ENCODE measurements at places on chromosomes 1 and 21.

- DNase-seq: no peak
These were observed 166.2 kb upstream of the NFIA start for GRCh38 chr1:60916199-60916598.

DNA sequence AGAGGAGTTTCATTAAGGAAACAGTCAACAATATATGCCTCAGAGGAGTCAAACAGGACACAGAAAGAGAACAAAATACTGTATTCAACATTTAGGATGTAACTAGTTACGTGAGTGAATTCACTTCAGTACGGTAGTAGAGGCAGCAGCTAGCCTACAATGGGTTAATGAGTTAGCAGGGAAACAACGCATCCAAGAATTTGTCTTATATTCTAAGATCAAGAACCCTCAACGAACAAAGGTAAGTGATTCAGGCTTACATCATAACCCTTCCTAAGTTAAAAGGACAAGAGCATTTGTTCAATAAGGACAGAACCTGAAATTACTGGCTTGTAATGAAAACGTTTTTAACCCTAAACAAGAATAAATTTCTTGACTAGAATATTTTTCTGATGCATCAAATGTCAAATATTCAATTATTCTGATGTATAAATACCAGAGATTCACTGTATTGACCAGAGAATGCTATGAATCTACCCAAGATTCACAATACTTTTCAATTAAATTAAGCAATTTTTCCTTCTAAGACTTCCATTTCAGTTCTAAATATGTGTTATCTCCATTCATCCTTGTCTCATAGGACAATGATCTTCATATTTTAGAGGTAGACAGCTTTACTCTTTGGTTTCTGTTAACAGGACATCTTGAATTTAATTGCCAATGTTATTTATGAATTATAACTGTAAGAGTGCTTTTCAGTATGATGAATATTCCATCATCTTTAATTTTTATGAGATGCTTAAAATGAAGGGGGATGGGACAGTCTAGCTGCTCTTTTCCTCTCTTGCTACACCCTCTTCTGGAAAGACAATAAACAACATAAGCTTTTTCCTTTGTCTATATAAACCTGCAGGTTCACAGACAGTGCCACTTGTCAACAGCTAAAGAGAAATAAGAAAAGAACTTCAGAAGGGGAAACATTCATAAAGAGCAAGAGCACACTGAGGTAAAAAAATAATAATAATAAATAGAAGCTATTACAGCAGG lies 209.5 kb downstream of the SMYD3 start:
- no peak for DNase-seq

DNA sequence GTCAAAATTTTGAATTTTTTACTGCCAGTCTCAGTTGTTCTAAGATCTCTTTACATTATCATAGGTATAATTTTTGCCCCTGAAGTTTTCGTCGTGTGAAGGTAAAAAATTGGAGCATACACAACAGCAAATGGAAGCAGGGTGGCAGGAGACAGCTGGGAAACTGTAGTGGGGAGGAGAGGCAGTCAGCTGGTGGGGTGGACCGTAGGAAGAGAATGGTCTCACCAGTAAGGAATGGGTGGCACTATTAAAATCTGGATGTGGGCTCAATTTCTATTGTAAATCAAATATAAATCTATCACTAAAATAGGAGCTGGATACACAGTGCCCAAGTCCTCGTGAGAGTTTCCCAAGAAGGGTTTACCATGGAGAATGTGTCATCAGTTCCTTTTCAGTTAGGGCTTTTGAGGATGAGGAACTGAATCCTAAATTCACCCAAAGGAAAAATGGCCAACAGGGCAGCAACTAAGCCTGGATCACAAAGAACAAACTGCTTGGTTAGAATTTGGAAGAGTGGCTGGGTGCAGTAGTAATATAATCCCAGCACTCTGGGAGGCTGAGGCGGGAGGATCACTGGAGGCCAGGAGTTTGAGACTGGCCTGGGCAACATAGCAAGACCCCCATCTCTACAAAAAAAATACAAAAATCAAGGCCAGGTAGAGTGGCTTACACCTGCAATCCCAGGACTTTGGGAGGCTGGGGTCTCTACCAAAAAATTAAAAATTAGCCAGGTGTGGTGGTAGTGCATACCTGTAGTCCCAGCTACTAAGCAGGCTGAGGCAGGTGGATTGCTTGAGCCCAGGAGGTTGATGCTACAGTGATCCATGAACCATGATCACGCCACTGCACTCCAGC lies 10.5 kb upstream of the IRF2BP2 start:
- DNase-seq: no peak

DNA sequence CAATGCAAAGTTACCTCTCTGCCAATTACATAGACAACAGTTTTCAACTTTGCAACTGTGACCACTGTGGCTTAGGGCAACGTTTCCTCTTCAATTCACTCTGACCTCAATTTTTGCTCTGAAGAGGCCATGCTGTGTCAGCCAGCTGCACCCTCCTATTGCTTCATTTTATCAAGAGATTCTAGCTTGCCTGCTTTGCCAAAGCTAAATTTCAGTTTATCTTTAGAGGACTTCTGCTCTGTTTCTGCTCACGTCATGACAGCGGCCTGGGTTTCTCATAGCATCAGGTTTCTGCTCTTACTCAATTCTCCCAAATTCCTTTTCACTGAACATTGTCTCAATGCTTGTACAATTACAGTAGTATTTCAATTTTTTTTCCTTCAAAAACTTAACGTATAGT lies 154.6 kb downstream of the PLA2G4A start:
- DNase-seq: no peak

DNA sequence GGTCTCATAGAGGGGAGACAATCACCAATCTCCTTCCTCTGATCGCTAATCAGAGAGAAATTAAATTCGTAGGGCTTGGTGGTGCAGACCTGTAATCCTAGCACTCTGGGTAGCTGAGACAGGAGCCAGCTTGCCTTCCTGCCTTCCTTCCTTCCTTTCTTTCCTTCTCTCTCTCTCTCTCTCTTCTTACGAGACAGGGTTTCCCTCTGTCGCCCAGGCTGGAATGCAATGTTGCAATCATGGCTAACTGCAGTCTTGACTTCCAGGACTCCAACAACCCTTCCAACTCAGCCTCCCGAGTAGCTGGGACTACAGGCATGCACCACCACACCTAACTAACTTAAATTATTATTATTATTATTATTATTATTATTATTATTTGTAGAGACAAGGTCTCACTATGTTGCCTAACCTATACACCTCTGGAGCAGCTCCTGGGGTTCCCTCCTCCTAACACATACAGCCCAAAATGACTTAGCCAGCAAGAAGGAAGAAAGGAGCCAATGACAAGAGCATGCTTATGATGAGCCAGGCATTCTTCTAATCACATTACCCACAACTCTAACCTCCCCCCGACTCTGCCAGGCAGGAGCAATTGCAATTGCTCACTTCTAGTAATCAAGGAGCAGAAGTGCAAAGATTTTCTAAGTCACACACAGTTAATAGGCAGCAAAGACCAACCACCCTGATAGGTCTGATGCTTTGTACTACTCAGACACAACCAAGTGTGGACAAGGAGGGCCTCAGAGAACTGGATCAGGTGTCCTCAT lies 105.4 kb upstream of the F3 start:
- no peak for DNase-seq
